ENCODE measurements at places on chromosomes 2 and 18. TPM values are rescaled to one million over a fixed set of nuclear protein-coding genes. Genes with fewer than 3 reads are reported as not detected.

PROC gene
- 0.31 TPM for total RNA-seq

FBLN7 gene
- 0.38 TPM for total RNA-seq

ADAM23 gene
- total RNA-seq, result 5.8 TPM

RPIA gene
- total RNA-seq, result 10.3 TPM

INPP5D gene
- 1.7 TPM for total RNA-seq

SNED1 gene
- total RNA-seq, result 1.1 TPM

TRIM43 gene
- total RNA-seq, result not detected

OSBPL6 gene
- 9.2 TPM for total RNA-seq

WNT10A gene
- total RNA-seq, result 0.33 TPM

TUBB6 gene
- total RNA-seq, result 520 TPM

ZNF396 gene
- total RNA-seq, result 1.4 TPM

IL1F10 gene
- not detected for total RNA-seq

RAX gene
- not detected for total RNA-seq

TWIST2 gene
- 8.1 TPM for total RNA-seq

DSC2 gene
- 25.7 TPM for total RNA-seq

SKA1 gene
- total RNA-seq, result 29.2 TPM

MEIS1 gene
- 0.15 TPM for total RNA-seq

ANKRD30B gene
- not detected for total RNA-seq

CD302 gene
- 0.33 TPM for total RNA-seq

SLC4A5 gene
- total RNA-seq, result 0.90 TPM

HRH4 gene
- total RNA-seq, result not detected

RDH14 gene
- total RNA-seq, result 29.7 TPM

ANKRD30BL gene
- not detected for total RNA-seq

NCKAP1 gene
- 135 TPM for total RNA-seq

GPR155 gene
- 0.26 TPM for total RNA-seq

CD207 gene
- not detected for total RNA-seq

KCNE4 gene
- not detected for total RNA-seq
